CD4-positive, alpha-beta T cell treated with Interleukin-4 for 4 hours (primary cell): ENCODE measurements at places on chromosomes 4 and X.
A peak's percentile ranks its signal among the peaks of the same experiment; 100 is the strongest.

- DNase-seq, result no peak
These were observed 245.8 kb upstream of the GK2 start for GRCh38 chr4:79653871-79654270.

- no peak for DNase-seq
These were observed at the start of gene EREG for GRCh38 chr4:74364652-74365491. TSS of gene EREG (plus strand) at chr4:74365145. CDS start at chr4:74365309, 164 bp downstream.

DNA sequence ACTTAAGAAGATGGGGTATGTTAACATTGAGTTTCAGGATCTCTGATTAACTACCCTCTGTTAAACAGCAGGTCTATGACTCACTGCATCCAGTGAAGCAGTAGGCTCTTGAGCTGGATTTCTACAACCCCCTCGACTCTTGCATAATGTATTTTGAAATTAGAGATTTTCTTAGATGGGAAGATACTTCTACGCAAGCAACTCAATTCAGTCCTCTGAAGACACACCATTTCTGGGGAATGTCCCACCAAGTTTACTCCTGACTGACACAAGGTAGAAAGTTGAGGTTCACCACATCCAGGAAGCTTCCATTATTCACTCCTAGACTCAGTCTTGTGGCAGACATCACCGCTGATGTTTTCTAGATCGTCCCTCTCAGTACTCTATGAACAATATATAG lies 12.9 kb downstream of the PALLD start:
- peak; percentile 50 for DNase-seq

- DNase-seq, result no peak
These were observed 92.5 kb upstream of the ZFP42 start for GRCh38 chr4:187903106-187903505.

- no peak for DNase-seq
These were observed 40.3 kb downstream of the NHS start for GRCh38 chrX:17415242-17415810.

GRCh38 chrX:81120258-81120935 lies 81.3 kb downstream of the HMGN5 start:
- peak; percentile 0 for DNase-seq

- no peak for DNase-seq
These were observed 21.6 kb upstream of the REPS2 start for GRCh38 chrX:16924631-16925480.

DNA sequence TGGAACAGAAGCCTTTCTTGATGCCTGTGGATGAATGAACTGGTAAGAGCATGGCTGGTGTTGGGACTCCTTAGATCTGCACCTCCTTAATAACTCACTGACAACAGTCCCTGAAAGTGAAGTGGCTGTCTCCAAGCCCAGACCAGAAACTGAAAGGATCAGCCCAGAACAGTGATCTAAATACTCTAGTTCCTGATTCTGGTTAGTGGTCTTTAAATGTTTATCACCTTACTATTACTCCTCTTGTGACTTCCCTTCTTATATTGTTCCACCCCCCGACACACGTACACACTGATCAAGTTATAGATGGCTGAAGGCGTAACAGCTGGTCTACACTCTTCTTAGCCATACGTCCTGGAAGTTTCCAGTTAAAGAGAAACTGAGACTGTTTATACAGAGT lies 33.8 kb upstream of the ARMCX2 start:
- DNase-seq, result no peak

- DNase-seq, result no peak
These were observed 265.3 kb downstream of the HNRNPD start for GRCh38 chr4:82108506-82108905.

- DNase-seq, result no peak
These were observed 244 bp downstream of the EIF2S3 start for GRCh38 chrX:24055043-24055356.

- DNase-seq, result no peak
These were observed 34.6 kb upstream of the DCAF8L2 start for GRCh38 chrX:27555514-27555913.

GRCh38 chrX:121307449-121307848 lies 260.0 kb downstream of the GLUD2 start:
- no peak for DNase-seq

DNA sequence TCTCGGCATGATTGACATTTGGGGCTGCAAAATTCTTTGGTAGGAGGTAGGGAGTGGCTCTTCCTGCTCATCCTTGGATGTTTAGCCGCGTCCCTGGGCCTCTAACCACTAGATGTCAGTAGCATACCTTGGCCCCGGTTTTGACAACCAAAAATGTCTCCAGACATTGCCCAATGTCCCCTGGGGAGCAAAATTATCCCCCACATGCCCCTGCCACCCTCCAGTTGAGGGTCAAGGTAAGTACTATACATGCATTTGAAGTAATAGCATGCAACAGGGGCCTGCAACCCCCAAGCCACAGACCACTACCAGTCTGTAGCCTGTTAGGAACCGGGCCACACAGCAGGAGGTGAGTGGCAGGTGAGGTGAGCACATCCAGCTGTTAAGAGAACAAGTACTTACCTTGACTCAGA lies 17.6 kb upstream of the KIAA1210 start:
- no peak for DNase-seq

GRCh38 chr4:151324124-151324751 lies 1.2 kb downstream of the SH3D19 start:
- DNase-seq, result no peak
